ENCODE measurements at places on chromosomes 5 and 9. TPM values are rescaled to one million over a fixed set of nuclear protein-coding genes. Genes with fewer than 3 reads are reported as not detected.

GARIN3 gene
- polyA plus RNA-seq: not detected

PRELID2 gene
- 29.0 TPM for polyA plus RNA-seq

RAI14 gene
- polyA plus RNA-seq: 15.8 TPM

LHFPL2 gene
- polyA plus RNA-seq: 40.7 TPM

INSYN2B gene
- 0.34 TPM for polyA plus RNA-seq

TMEM8B gene
- 33.8 TPM for polyA plus RNA-seq

DYNC2I2 gene
- 39.8 TPM for polyA plus RNA-seq

NTNG2 gene
- polyA plus RNA-seq: 0.40 TPM

GABRB2 gene
- 3.7 TPM for polyA plus RNA-seq

IL3 gene
- polyA plus RNA-seq: not detected

SPINK7 gene
- 0.06 TPM for polyA plus RNA-seq

PCDHA1 gene
- polyA plus RNA-seq: 0.55 TPM

PCDHA7 gene
- 0.31 TPM for polyA plus RNA-seq

FBXL7 gene
- 7.2 TPM for polyA plus RNA-seq

SPATA31D4 gene
- not detected for polyA plus RNA-seq

PRKAA1 gene
- polyA plus RNA-seq: 76.6 TPM

PCDHGB1 gene
- 0.52 TPM for polyA plus RNA-seq

HAVCR2 gene
- 2.3 TPM for polyA plus RNA-seq

DBH gene
- 0.66 TPM for polyA plus RNA-seq

OR1J2 gene
- not detected for polyA plus RNA-seq

FOXD4L5 gene
- 0.09 TPM for polyA plus RNA-seq

TRAF1 gene
- polyA plus RNA-seq: 6.5 TPM

TMC1 gene
- polyA plus RNA-seq: 0.16 TPM

NPR3 gene
- polyA plus RNA-seq: 9.8 TPM

FBP1 gene
- polyA plus RNA-seq: 259 TPM

CNTFR gene
- polyA plus RNA-seq: 15.9 TPM

FSD1L gene
- polyA plus RNA-seq: 14.4 TPM

TLX3 gene
- not detected for polyA plus RNA-seq

C9orf153 gene
- 0.22 TPM for polyA plus RNA-seq

CCDC112 gene
- 8.2 TPM for polyA plus RNA-seq

ANKRD55 gene
- 0.18 TPM for polyA plus RNA-seq

PPP2R2B gene
- polyA plus RNA-seq: 8.0 TPM

DND1 gene
- polyA plus RNA-seq: 0.22 TPM

SLC6A19 gene
- 295 TPM for polyA plus RNA-seq

IRGM gene
- 0.09 TPM for polyA plus RNA-seq

FAM151B gene
- 1.2 TPM for polyA plus RNA-seq

PCDHGA9 gene
- polyA plus RNA-seq: 1.9 TPM

NR2F1 gene
- polyA plus RNA-seq: 7.6 TPM

GPX3 gene
- polyA plus RNA-seq: 34.3 TPM

SLC34A3 gene
- polyA plus RNA-seq: 36.9 TPM

EPB41L4B gene
- polyA plus RNA-seq: 35.5 TPM

GZMA gene
- 14.9 TPM for polyA plus RNA-seq

TTC23L gene
- polyA plus RNA-seq: 1.1 TPM

LRRC14B gene
- 0.13 TPM for polyA plus RNA-seq

CDX1 gene
- 196 TPM for polyA plus RNA-seq

SPINK13 gene
- not detected for polyA plus RNA-seq

LMNB1 gene
- 48.9 TPM for polyA plus RNA-seq

OGN gene
- 184 TPM for polyA plus RNA-seq

TXNDC8 gene
- not detected for polyA plus RNA-seq

PIP5K1B gene
- 57.9 TPM for polyA plus RNA-seq

OBP2B gene
- not detected for polyA plus RNA-seq

FRMPD1 gene
- 0.61 TPM for polyA plus RNA-seq

ECSCR gene
- polyA plus RNA-seq: 21.6 TPM

MTRR gene
- 48.1 TPM for polyA plus RNA-seq

ANKRD20A1 gene
- polyA plus RNA-seq: 0.73 TPM

AK3 gene
- polyA plus RNA-seq: 80.4 TPM

IFNA21 gene
- polyA plus RNA-seq: 0.13 TPM

IFNA6 gene
- not detected for polyA plus RNA-seq

RETREG1 gene
- polyA plus RNA-seq: 27.0 TPM
